CD4-positive, alpha-beta T cell treated with Interleukin-17A for 1 hour (primary cell): ENCODE measurements at places on chromosomes 3 and 15.
A peak's percentile ranks its signal among the peaks of the same experiment; 100 is the strongest.

- DNase-seq = no peak
Measured at GRCh38 chr3:149619136-149619535, 38.7 kb downstream of the WWTR1 start.

DNA sequence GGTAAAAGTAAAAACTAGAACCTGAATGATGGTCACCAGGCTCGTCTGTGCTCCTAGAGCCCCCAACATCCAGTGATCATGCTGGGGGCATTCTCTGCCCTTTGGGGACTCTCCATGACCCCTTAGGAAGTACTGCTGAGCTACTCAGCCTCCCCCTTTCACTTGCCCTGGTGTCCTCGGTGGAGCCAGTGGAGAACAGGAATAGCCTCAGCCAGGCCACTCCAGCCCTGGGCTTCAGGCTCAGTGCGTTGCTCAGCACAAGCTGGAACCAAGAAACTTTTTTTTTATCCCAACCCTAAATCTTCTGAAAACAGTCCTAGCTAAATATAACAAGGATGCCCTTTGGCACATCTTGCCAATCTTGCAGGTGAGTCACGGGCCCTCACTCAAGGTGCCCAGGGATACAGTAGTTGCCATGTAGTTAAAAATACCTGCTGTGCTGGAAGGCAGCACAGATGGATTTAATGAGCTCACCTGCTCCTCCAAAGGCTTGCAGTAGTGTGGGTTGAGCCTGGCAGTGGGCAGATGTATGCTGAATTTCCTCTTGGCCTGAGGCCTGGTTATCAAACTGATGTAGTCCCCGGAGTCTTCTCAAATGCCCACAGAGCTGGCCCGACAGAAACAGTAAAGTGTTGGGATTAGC lies 46.9 kb upstream of the TMEM158 start:
- DNase-seq = no peak

DNA sequence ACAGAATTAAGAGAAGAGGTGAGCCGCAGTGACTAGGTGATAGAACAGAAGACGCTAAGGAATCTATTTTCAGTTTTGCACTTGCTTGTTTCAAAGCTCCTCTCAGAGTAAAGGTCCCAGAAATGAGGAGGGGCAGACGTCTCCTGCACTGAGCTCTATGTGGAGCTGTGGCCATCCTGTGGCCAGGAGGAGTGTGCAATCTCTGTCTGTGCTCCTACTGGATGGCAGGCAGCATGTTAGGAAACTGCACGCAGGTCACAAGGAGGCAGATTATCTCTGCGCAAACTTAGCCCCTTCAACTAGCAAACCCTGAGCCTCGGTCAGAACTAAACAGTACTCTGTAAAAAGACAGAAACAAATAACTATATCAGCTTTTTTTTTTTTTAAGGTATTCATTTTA lies 31.1 kb upstream of the PPIB start:
- no peak for DNase-seq

- no peak for DNase-seq
Measured at GRCh38 chr3:120145542-120146285, 51.5 kb upstream of the GSK3B start.

DNA sequence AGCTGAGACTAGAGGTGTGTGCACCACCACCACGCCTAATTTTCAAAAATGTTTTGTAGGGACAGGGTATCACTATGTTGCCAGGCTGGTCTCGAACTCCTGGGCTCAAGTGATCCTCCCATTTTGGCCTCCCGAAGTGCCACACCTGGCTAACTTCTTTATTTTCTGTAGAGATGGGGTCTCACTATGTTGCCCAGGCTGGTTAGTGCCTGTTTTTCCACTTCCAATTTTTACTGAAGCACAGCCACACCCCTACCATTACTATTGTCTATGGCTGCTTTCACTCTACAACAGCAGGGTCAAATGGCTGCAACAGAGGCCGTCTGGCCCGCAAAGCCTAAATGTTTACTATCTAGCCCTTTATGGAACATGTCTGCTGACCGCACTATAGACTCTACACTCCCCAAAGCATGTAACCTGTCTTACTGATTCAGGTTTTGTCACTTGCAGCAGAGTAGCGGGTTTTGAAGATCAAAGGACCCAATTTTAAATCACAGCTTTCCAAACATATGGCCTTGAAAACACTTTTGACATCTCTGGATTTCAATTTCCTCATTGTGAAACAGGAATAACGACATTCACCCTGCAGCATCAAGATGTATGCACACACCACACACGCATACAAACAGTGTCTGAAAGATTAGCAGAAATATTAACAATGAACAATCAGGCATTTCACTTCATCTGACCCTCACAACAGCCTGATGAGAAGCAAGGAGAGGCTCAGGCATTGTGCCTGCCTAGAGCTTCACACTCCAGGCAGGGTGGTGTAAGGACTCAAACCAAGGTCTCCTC lies 46.1 kb downstream of the SCAP start:
- DNase-seq = no peak

DNA sequence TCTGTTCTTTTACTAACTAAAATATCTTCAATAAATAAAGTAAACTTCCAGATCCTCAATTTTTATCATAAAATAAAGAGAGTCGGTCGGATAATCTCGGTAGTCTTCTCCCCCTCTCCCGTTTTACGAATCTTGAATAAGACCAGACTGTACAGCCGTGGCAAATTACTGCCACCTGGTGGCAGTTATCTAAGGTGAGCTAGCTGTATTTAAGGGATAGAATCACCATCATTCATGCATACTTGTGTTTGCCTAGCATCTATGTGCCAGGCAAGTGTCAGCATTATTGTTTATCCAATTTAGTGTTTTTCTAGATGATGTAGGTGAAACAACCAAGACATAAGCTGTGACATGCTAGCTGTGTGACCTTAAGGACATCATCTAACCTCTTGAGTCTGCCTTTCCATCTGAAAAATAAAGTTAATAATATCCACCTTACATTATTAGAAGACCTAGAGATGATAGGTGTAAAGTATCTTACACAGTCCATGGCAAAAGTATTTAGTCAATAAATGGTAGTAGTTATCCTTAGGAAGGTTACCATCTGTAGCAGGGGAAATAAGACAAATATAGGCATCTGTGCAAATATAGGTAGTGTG lies 21.3 kb downstream of the DUT start:
- DNase-seq = peak; percentile 67

DNA sequence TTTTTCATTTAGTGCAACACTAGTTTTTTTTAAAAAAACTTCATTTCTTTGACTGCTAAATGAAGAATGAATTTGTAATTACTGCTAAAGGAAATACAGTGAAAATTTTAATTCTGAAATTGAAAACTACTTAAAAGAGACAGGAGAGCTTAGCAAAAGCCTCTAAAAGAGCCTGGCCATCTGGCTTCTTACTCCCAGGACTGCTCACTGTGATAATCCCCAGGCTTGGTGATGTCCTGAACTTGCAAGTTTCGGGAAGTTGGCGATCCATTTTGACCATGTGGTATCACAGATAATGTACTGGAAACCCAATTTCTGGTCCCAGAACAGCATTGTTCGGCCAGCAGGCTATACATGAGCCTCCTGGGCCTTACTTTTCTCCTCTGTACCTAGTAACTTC lies 292.1 kb downstream of the FGF12 start:
- DNase-seq = no peak

DNA sequence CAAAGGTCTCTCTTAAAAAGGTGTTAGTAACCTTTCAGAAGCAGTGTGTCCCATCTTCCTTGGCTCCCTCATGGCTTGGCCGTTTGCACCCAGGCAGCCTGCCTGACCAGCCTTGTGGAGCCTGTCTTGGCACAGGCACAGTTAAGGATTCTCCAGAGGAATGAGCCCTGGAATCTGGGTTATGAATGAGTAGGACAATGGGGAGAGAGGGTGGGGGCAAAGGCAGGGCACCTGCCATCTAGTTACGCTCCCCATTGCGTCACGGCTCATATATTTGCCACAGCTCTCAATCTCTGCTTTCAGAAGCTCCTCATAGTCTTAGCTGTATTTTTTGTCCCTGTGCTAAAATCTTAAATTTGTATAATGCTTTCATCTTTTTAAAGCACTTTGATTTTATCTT lies 50.6 kb downstream of the WDR76 start:
- DNase-seq = no peak

DNA sequence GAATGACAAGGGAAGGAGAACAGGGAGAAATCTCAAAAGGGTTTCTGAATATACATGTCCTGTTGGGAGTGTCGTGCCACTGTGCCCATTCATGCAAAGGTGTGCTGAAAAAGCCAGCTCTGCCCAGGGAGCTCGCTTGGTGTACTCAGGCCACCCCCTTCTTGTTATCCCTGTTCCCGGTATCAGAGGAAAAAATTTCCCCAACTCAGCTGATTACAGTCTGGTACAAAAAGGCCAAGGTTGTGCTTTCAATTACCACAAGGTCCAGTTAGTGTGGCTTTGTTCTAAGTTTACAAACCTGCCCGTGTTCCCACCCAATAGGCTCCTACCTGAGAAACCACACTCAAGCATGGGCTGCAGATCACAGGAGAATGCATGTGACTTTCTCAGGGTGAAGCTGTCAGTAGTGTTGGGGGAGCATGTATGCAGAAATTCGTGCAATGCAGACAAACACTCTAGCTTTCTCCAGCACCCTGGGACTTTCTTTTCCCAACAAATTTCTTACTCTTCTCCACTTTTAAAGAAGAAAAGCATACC lies 648.5 kb downstream of the NR2F2 start:
- DNase-seq = no peak

GRCh38 chr15:68241088-68241935 lies 11.8 kb upstream of the CLN6 start:
- DNase-seq = no peak

DNA sequence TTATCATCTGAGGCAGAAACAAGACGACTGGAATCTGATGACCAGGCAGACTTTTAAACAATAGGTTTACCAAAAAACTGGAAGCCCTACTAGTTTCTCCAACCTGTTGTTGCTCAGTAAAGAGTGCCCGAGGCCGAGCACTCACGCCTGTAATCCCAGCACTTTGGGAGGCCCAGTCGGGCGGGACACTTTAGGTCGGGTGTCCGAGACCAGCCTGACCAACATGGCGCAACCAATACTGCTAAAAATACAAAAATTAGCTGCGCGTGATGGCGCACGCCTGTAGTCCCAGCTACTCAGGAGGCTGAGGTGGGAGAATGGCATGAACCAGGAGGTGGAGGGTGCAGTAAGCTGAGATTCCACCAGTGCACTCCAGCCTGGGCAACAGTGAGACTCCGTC lies 1.1 kb upstream of the WDR5B start:
- DNase-seq = peak; percentile 4

- DNase-seq = no peak
Measured at GRCh38 chr15:68431792-68432401, at the start of gene ITGA11. ITGA11 (minus strand) TSS chr15:68432163; CDS start chr15:68432066, 97 bp downstream.

DNA sequence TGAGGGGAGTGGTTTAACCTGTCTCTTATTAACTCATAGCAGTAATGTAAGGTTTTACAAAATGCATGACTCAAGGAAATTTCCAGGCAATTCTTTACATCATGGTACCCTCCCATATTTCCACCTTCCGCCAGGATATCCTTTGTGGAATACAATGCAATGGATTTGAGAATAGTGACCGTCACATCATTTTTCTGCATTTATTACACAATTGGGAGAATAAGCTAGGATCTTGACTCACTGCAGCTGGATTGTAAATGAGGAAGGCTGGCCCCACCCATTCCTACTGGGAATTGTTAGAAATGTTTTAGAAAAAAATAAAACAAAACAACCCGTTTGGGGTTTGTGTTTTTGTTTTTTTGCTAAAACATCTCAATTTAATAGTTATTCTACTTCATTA lies 97.4 kb downstream of the IMPG2 start:
- no peak for DNase-seq

- DNase-seq = peak; percentile 23
Measured at GRCh38 chr3:32577581-32578556, 7.2 kb upstream of the DYNC1LI1 start.

DNA sequence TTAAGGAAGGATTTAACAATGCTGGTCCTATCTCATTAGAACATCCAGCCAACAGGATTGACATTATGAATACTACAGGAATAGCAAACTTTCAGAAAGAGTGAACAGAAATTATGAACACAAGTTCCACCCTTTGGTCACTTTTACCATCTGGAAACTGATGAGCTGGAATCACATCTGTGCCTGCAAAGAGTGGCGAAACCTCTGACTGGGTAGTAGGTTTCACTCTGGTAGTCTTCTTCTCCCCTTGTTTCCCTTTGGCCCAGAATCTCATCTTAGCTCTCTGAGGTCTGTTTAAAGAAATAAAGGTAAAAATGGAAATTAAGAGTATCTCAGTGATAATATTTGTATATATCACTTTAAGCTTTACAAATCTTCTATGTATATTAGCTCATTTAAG lies 73.1 kb downstream of the NR2E3 start:
- DNase-seq = no peak

- DNase-seq = no peak
Measured at GRCh38 chr15:87557881-87558280, 698.7 kb downstream of the NTRK3 start.

GRCh38 chr3:156803952-156804741 lies 22.0 kb upstream of the LEKR1 start:
- DNase-seq = no peak

DNA sequence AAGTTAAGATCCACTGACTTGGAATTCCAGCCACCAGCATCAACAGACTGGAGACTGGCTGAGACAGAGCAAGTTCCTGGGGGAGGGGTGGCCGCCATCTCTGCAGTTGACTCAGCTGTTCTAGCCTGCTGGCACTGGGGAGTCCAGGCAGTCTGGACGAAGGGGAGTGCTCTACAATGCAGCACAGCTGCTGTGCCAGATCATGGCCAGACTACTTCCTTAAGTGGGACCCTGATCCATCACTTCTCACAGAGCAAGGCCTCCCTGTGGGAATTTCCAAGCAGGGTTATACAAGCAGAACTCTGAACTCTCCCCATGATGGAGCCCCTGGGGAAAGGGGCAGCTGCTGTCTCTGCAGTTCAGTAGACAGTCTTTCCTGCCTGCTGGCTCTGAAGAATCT lies 35.2 kb downstream of the PYGO1 start:
- no peak for DNase-seq
